ENCODE measurements at places on chromosomes 1 and 21.

DNA sequence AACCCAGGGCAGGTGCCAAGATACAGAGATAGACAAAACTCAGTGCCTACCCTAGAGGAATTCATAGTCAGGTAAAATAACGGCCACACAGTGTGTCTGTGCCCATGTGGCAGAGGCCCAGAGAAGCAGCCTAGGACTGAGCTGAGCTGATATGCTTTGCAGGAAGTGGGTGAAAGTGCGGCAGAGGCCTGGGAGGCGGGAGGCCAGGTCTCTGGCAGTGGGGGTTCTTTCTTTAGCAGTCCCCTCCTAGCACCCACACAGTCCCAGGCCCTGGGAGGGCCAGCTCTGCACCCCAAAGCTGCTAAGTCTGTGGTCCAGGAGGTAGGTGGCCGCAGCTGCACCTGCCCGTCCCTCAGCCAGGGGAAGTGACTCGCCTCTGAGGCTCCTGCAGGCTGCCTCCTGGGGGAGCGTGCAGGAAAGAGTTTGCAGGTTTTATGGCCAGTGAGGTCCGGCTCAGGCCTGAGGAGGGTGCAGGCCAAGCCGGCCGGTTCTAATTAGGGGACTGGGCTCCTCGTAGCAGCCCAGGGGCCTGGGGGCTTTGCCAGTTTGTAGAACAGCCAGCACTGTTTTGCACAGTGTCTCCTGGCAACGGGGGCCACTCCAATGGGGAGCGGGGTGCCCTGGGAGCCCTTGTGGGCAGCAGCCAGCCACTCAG lies 107.9 kb downstream of the SPSB1 start:
- DNase-seq = no peak

GRCh38 chr21:39097335-39097861 lies 85.9 kb downstream of the PSMG1 start:
- no peak for DNase-seq

DNA sequence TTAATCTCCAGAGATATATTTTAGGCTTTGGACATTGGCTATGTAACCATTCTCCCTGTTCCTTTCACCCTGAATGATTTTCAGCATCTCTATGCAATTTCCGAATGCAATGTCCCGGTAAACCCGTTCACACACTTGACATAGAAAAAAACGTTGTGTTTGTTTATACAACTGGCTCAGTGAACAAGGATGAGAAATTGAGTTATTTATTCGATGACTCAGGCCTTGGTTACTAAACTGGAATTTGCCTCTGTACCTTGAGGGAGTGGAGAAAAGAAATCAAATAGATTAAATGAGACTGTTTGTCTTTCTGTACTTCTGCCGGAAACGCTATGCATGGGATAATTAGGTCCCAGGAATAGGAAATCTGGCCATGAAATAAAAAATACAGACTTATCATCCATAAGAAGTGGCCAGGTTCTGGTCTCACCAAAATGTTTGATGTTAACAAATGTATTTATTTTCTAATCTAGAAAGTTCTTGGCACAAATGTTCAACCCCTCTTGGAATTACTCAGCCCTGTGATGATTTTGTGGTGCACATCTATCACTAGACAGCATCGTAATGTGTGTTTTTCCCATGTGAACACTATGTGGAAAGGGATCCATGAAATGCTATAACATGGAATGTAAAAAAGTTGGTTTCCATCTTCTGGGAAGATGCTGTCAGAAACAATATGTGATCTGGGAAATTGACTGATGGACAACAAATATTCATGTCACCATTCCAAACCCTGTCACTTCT lies 253.9 kb downstream of the DUSP10 start:
- DNase-seq = peak; percentile 28

- no peak for DNase-seq
Observed at GRCh38 chr1:106698660-106699059, 357.8 kb upstream of the PRMT6 start.

DNA sequence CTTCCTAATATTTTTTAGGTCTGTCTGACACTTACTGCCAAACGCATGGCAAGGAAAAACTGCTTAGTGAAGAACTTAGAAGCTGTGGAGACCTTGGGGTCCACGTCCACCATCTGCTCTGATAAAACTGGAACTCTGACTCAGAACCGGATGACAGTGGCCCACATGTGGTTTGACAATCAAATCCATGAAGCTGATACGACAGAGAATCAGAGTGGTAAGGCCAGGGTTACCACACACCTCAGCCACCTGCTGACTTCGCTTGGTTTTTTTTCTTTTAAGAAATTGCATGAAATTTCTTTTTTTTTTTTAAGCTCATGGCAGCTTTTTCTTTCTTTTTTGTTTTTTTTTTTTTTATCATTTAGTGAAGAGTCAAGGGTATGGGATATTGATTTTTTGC lies 17.2 kb downstream of the ATP1A1 start:
- DNase-seq = no peak

DNA sequence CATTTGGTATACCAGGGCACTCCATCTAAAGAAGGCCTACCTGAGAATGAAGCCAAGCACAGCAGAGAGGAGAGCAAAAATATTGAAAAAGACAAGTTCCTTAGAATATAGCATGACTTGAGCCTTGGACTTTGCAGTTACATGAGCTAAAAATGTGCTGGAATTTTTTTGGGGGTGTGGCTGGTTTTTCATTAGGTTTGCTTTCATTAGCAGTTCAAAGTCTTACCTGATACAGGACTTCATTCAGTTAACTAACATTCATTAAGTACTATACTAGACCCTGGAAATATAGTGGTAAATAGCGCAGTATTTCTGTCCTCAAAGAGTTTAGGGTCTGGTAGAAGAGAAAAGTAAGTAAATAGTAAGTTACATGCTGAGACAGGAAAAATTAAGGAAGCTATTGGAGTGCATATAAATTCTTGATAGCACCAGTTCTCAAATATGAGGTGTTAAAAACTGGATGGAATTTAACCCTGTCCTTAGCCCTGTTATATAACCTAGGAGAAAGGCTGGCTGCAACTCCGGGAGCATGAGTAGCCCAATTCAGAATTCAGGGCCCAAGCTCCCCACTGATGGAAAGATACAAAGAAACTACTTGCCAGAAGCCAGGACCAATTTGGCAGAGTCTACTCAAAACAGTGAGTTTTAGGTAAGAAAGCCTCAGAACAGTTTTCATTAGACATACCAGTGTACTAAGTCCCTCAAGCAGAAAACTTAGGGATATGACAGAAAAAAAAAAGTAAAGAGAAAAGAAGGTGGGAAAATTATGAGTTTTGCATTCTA lies 3.1 kb upstream of the DOCK7 start:
- no peak for DNase-seq

- no peak for DNase-seq
Observed at GRCh38 chr1:61921435-61921834, 179.2 kb downstream of the PATJ start.

GRCh38 chr21:15222707-15223106 lies 157.9 kb upstream of the NRIP1 start:
- no peak for DNase-seq

- no peak for DNase-seq
Observed at GRCh38 chr1:161718559-161719324, 2.6 kb upstream of the FCRLB start.

GRCh38 chr1:226128487-226129075 lies 58.0 kb downstream of the ACBD3 start:
- no peak for DNase-seq

DNA sequence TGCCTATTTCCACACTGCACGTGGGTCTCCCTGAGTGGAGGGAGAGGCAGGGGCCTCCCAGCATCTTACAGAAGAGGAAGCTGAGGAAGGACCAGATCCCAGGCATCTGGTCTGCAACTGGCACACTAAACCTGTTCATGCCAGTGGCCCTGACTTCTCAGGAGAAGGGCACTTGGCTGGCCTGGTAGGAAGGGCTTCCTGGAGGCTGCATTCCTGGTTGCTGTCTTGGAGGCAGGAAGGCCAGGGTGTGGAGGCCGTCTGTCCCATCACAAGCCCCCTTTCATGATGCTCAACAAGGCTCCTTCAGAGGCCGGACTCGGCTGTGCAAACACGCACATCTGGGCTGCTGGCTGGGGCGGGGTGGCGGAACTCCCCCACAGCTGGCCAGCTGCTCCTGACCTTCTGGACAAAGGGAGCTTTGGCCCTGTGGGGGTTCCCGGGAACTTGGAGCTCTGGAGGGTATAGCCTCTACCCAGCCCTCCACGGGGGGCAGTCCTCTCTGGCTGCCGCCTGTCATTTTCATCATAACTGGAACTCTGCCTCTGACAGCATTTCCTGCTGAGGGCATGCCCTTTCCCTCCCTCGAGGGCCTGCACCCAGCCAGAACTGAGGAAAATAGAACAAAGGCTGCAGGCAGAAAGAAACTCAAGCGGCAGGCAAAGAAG lies 39.2 kb upstream of the POU3F1 start:
- no peak for DNase-seq

Data from AG09319 (cell line).